ENCODE measurements at places on chromosomes 7 and 10.

GRCh38 chr7:47391726-47392125 lies 190.2 kb downstream of the TNS3 start:
- no peak for DNase-seq

GRCh38 chr7:23332193-23332592 lies 33.1 kb downstream of the MALSU1 start:
- no peak for DNase-seq

- DNase-seq, result no peak
These were observed 335 bp upstream of the CHCHD1 start for GRCh38 chr10:73781548-73781878.

DNA sequence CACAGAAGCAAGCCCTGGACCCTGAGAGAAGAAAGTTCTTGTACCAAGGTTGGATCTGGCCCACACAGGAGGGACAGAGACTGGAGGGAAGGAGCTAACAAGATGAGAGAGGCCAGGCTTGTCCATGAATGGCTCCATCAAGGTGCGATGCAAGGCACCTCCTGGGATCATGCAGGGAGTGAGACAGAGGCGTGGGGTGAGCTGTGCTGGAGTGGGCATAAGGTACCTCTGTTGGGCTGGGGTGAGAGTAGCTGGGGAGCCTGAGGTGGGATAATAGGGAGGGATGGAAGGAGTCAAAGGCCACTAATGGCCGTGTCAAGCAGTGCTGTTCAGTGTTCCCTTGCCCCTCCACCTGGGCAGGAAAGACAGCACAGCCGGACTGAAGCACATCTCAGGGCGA lies 9.9 kb downstream of the TMEM72 start:
- DNase-seq, result no peak

GRCh38 chr7:159026271-159027055 lies 118.2 kb downstream of the VIPR2 start:
- no peak for DNase-seq

DNA sequence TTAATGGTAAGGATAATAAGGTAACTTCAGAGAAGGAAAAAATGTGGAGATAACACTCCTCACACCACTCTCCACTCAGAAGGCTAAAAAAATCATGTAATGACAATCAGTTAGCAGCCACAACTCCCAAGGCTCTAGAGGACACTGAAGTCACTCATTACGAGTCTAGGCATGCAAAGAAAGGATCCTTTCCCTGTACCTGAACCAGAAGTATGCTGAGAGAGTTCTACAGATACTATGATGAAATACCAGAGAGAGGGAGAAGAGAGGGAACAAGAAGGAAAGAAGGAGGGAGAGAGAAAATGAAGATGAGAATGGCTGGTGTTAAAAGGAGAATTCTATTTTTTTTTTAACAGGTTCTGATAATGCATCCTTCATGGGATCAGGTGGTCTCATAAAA lies 224.3 kb upstream of the PLXNA4 start:
- DNase-seq, result no peak

DNA sequence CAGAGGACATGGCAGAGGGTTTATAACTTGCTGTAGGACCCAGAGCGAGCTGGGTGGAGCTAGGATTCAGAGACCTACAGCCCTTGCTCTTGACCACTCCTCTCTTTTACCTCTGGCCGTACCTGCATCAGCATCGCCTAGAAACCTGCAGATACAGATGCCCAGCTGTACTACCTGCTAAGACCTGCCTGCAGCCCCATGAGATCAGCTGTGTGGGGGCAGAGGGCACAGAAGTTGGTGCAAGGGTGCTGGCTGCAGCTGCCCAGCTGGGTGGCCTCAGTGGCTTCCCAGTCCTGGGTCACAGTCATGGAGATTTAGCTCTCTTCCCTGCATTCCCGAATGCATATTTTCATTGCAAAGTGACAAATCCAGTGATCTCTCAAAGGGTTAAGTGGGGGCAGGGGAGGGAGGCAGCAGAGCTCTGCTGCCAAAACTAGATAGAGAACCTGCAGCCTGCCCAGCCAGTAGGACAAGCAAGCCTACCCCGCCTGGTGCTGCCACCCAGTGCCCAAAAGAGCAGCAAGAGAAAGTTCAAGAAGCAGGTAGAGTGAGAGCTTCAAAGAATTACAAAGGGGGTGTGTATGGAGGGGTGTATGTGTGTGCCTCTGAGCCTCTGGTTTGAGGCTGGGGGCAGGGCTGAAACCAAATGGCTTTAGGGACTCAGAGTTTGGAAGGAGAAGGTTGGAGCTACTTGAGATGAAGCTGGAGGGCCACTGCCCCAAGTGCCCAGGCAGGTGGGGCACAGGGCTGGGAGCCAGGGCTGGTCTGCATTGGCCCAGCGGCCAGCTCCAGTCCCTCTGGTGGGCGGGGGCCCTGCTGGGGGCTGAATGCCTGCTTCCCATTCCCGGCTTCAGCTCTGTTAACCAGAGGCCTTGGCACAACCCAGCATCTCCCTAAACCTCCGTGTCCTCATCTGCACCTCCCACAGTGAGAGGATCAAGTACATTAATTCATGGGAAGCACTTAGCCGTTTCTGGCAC lies 6.9 kb downstream of the FAM241B start:
- DNase-seq, result no peak

- DNase-seq, result no peak
These were observed 25.0 kb upstream of the TAX1BP1 start for GRCh38 chr7:27714831-27715444.

GRCh38 chr10:4678951-4679671 lies 146.9 kb upstream of the AKR1E2 start:
- DNase-seq, result no peak

DNA sequence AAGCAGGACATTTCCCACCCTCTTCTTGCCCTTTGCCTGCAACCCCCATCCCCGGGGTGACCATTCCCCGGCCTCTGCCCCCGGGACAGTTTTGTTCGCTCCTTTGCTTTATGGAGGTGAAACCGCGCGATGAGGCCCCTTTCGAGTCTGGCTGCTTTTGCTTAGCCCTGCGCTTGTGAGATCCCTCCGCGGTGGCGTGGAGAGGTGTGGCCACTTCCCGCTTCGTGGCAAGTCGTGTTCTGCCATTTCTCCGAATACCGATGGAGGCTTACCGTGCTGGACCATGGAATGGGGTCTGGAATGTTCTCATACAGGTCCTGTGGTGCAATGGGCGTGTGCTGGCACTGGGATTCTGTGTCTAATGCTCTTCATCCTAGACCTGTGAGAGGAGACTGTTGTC lies 106.7 kb downstream of the LHPP start:
- no peak for DNase-seq

- no peak for DNase-seq
These were observed 186.7 kb upstream of the PLXDC2 start for GRCh38 chr10:19629567-19629966.

DNA sequence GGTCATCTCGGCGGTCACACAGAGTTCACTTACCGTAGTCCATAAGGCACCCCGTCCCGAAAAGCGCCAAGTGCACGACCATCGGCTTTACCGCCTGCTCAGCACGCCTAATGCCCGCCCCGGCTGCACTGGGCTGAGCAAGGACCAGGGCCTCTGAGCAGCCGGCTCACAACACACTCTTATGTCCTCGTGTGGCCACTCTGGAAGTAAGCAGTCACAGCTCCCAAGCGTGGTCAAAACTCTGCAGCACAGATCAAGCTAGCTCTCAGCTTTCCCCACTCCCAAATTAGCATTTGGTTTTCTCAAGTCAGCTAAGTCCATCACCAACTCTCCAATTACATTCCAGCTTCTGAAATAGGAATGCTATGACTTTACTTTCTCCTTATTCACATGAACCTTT lies 57.7 kb downstream of the MAD1L1 start:
- no peak for DNase-seq

DNA sequence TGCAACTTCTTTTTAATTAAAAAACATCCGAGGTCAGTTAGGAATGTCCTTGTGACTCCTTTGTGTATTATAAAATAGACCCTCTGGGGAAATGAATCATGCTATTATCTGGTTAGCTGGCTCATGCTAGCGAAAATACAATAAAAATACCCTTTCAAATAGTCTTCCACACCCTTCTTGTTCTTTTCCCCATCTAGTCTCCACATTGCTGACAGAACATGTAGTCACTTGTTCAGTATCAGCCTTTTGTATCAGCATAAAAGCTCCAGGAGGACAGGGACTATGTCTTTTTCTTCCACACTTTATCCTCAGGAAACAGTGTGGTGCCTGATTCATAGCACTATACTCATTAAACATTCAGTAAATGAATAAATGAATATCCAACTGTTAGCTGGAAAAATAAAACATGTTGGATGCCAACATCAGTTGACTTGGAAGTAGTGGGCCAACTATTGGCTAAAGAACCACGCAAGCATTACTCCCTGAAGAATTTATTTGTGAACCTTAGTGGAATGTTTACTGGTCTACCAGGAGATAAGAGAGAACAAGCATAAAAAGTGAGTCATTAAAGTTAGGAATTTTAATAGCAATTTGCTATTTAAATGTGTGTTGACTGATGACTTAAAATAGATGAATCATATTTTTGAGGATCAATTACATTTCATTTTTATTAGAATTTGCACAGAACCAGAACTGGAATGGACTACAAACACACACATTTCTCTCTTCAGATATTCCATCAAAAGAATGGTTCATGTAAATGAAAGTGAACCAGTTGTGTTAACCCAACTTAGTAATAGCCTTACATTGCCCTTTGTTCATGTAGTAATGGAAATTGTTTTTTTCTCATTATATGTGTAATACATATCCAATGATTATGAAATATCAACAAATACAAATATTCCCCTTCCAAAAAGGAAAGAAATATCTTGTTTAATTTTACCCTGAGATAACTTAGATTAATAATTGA lies 129.6 kb downstream of the DKK1 start:
- DNase-seq, result no peak

DNA sequence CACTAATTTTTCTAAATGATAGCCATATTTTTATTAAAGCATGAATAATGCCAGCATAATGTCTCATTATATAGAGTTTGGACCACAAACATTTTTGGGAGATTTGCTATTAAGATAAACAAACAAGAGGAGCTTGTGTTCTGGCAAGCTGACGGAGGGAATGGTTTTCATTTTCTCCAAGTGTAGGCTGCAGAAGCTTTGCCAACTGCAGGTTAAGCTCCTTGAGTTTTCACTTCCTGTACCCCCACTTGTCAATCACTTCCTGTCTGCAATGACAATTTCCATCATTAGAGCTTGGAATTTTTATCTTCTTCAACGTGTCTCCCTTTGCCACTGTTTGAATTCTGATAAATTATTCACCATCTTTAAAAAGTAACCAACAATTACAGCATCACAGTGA lies 13.4 kb downstream of the EBF3 start:
- DNase-seq, result no peak

GRCh38 chr10:102752934-102753664 lies 9.4 kb downstream of the WBP1L start:
- DNase-seq, result peak; percentile 13

DNA sequence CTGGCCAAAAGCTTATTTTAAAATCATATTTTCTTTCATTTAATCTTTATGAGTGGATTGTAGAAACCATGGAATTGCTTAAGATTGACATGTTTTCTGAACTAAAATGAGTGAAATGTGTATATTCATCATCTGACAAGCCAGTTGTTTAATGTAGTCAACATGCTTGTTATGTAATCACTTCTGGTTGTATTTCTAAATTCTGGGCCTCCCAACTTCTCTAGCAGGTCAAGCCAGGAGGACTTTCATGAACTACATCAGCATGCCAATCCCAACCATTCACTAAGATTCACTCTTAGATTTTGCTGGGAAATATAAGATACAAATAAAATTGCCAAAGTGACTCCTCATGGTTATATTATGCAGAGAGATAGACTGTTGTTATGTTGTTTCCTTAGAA lies 21.1 kb upstream of the MAP3K8 start:
- no peak for DNase-seq

Measured in SHP77 (cell line).